ENCODE measurements at places on chromosomes 5 and 9. TPM values are rescaled to one million over a fixed set of nuclear protein-coding genes. Genes with fewer than 3 reads are reported as not detected.

DNA sequence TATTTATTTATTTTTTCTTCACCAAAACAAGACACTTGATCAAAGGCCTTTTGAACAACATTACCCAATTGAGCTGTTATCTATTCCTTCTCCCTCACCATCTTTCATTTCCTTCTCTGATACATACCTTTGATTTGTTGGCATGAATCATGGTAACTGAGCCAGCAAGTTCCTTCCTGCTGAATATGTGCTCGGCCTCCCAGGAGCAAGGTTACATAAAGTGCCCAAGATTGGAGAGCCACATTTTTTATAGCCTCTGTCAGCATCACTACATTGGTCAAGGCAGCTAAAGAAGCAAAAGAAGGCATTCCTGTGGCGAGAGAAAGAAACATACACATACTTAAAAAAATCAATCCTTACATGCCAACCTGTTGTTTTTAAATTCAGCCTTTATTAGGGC, 369.6 kb downstream of the CYLC2 start:
- no peak for DNase-seq

DNA sequence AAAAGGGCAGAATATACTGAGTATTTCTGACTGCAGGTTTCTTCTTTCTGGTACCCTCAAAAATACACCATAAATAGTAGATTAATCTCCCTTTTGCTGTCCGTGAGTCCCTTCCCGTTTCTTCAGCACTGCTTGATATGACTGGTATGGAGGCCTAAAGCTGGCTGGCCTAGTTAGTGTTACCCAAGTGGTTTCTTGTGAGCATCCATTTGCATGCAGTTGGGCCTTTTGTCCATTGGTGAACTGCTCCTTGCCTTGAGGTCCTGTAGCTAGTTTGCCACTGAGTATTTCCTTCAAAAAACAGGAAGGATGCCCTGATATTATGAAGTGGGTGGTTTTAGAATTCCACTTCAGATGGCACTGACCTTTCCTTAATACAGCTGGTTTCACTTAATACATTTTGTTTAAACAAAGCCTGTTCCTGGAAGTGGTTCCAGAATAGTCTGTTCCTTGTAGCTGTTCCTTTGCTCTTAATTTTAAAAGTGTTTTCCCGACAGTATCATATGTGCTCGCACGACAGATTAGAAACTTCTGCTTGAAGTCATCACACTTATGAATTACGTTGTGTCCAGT, 40.0 kb upstream of the ABL1 start:
- no peak for DNase-seq

- no peak for DNase-seq
These were observed 455 bp downstream of the KIF20A start for GRCh38 chr5:138179277-138179857.

- DNase-seq = no peak
These were observed 155.6 kb upstream of the VLDLR start for GRCh38 chr9:2465921-2466460.

DNA sequence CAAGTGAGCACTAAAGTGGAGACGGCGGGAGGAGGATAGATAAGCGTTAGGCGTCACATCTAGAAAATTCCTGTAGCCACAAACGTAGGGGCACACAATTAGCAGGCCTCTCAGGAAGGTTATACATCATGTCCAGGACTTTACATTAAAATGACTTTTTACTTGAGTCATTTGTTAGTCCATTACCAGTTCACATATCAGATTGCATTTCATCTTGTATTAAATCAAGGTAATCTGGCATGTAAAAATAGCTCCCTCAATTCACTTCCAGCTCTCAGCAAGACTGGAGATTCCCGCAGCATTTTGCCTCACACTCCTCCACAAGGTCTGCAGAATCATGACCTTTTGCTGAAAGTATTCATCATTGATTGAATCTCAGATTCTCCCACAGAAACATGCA, 118.8 kb downstream of the PRDM6 start:
- DNase-seq = no peak

Gene EIF4E1B
- total RNA-seq = not detected

DNA sequence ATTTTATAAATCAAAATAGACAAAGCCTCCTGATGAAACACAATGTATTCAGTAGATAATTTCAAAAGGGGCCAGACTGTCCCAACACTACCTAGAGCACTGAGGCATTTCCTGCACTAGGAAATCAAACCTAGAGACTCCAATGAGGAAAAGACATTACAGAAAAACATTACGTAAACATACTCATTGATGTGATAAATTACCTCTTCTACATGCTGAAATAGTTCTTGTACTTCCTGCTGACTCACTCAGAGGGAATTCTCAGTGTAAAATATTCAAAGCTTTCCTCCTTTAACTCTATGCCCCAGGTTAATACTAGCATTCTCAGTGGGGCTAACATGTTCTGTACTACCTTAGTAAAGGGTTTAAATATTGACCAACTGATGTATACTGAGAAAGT, 178.0 kb downstream of the ESM1 start:
- DNase-seq = peak; percentile 85

- DNase-seq = no peak
These were observed 1136.9 kb downstream of the TAF11L14 start for GRCh38 chr5:18771097-18771610.

- no peak for DNase-seq
These were observed 1197.5 kb upstream of the C9orf72 start for GRCh38 chr9:28770827-28771226.

GRCh38 chr9:2267181-2267745, 252.1 kb downstream of the SMARCA2 start:
- DNase-seq = no peak

- no peak for DNase-seq
These were observed 755.7 kb downstream of the TLR4 start for GRCh38 chr9:118459913-118460312.

Gene FOXD4L6
- total RNA-seq = not detected

Gene ENTPD8
- total RNA-seq = 0.10 TPM

DNA sequence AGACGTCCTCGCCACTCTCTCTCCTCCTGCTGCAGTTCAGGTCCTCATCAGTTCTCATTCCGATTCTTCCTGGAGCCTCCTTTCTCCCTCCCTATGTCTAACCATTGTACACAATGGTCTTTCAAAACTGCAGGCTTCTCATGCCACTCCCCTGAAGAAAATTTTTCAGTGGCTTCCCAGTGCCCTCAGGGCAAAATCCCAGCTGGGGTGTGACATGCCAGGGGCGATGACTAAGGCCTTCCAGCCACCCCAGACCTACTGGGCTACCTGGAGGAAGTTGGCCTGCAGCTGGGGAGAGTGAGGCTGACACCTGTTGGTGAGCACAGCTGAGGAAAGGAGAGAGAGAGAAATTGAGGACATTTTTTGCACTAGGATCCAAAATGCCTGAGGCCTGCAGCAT, 65.2 kb downstream of the SREK1 start:
- no peak for DNase-seq

Gene SOX30
- total RNA-seq = not detected

- no peak for DNase-seq
These were observed 26.1 kb upstream of the CSF1R start for GRCh38 chr5:150112201-150113046.

Gene STPG3
- not detected for total RNA-seq

- no peak for DNase-seq
These were observed 7.0 kb downstream of the TPM2 start for GRCh38 chr9:35682520-35683315.

Gene C9orf152
- not detected for total RNA-seq

Gene FGFR4
- 6.2 TPM for total RNA-seq

DNA sequence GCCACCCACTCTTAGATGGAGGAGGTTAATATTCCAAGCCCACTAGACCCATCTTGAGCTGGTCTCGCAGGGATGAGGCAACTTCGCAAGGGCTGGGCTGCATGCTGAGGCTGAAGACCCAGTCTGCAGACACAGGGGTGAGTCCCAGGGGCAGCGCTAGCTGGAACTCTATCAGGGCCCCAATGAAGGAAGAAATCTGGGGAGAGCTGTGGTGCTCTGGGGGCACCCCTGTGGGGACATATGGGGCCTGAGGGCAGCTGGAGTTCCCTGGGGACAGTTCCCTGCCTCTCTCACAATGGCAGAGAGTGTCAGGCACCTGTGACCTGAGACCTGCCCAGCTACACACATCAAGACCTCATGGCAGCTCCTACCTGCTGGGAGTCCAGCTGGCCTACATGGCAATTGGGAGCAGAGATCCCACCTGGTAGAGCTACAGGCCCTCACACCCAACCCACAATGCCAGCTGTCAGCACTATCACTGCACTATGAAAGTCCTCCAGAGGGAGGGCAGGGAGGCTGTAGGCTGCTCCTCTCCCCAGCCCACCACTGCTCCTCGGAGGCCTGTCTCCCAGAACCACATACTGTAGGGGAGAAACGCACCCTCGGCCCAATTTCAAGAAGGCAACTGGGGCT, 202.2 kb downstream of the GABBR2 start:
- no peak for DNase-seq

DNA sequence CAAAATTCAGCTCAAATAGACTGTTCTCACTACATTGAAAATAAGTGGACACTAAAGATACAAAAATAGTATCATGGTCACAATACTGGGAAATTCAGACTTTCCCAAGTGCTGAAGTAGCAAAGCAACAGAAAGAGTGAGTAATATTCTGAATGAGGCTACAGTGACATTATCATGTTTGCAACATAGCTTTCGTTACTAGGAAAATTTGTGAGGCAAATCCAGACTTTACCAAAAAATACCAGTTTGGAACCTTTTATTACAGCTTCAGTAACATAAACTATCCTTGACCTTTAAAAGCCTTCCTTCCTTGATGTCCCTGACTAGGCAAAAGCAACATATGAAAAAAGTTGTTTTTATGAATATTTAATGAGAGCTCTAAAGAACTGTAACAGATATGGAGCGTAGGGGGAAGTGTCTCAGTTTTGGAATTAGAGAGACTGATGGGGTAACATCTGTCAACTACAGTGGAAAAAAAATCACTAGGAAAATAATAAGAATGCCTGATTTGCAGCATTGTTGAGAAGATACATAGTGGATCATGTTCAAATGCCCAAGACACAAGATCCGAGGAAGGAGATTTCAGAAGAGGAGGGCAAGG, 312.9 kb downstream of the ADGRV1 start:
- no peak for DNase-seq

Gene SLC6A3
- not detected for total RNA-seq

Gene C9orf153
- not detected for total RNA-seq

Gene ZNF484
- total RNA-seq = 9.1 TPM

Gene BTNL8
- total RNA-seq = not detected

Gene ZNF618
- total RNA-seq = 20.7 TPM

- no peak for DNase-seq
These were observed 135.1 kb upstream of the RFX3 start for GRCh38 chr9:3660936-3661335.

DNA sequence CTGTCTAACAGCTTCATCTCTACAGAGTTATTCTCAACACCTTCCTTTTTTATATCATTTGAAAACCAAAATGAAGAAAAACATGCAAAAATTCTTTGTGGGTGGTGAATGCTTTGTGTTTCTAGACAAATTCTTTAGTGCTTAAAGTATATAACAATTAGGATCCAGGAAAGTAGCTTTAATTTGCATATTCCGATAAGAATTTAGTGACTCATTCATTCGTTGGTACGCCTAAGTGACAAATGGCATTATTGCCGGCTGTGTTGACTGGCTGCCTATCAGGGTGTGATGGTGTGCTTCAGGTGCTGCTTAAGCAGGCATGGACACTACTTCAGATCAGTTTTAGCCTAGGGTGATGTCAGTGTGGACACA, 35.2 kb downstream of the LMNB1 start:
- DNase-seq = no peak

Gene GDA
- 0.05 TPM for total RNA-seq

Gene EIF4EBP3
- total RNA-seq = 1.3 TPM

- DNase-seq = no peak
These were observed 3.3 kb upstream of the ZMAT2 start for GRCh38 chr5:140696891-140697492.

Data from glomerular endothelial cell (primary cell).